Mucosa of descending colon (tissue), 3 donors: ENCODE measurements at places on chromosomes 2 and 18. TPM values are rescaled to one million over a fixed set of nuclear protein-coding genes. Genes with fewer than 3 reads are reported as not detected.

L3MBTL4 gene
- 4.9 TPM for total RNA-seq

CPLX4 gene
- total RNA-seq = not detected

COMMD1 gene
- total RNA-seq = 21.5 TPM

CRACDL gene
- 17.8 TPM for total RNA-seq

C2orf66 gene
- total RNA-seq = not detected

IL1RN gene
- 0.17 TPM for total RNA-seq

AKAIN1 gene
- not detected for total RNA-seq

CYB5A gene
- total RNA-seq = 126 TPM

KCNJ13 gene
- total RNA-seq = not detected

GRCh38 chr2:203623661-203624060, 82.8 kb upstream of the CD28 start:
- DNase-seq = no peak

- DNase-seq = no peak
Measured at GRCh38 chr2:113169002-113169530, 4.7 kb upstream of the PSD4 start.

GRCh38 chr2:162317861-162318327, 590 bp downstream of the IFIH1 start:
- peak; percentile 67 for DNase-seq

GRCh38 chr2:192499476-192499875, 304.7 kb upstream of the TMEFF2 start:
- DNase-seq = no peak

GRCh38 chr18:42228581-42228980, 273.5 kb downstream of the PIK3C3 start:
- no peak for DNase-seq

DNA sequence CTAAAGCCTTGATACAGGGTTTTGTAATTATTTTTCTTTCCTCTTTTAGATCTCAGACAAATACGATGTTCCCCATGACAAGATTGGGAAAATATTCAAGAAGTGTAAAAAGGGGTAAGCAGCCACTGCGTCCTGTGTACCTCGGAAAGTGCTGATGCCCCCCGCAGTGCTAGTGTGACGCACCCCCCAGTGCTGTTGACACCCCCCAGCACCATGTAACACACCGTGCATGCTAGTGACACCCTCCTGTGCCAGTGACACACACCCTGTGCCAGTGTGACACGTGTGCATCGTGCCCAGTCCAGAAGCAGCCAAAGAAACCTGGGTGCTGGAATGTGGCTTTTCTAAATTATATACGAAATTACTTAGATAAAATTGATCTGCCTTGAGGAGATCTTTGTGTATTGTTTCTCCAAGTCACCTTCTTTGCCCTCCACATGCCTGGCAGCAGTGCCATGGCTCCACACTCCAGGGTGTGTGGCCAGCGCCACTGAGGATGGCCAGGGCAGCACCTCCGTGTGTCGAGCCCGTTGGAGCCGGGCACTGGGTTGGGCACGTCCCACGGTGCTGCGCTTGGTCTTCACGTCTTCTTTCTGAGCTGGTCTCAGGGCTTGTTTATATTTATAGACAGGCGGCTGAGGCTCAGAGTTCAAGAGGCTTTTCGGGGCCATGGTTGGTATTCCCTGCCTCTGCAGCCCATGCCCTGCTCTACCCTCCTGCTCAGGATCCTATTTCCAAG, 44.3 kb upstream of the KLF11 start:
- peak; percentile 22 for DNase-seq

DNA sequence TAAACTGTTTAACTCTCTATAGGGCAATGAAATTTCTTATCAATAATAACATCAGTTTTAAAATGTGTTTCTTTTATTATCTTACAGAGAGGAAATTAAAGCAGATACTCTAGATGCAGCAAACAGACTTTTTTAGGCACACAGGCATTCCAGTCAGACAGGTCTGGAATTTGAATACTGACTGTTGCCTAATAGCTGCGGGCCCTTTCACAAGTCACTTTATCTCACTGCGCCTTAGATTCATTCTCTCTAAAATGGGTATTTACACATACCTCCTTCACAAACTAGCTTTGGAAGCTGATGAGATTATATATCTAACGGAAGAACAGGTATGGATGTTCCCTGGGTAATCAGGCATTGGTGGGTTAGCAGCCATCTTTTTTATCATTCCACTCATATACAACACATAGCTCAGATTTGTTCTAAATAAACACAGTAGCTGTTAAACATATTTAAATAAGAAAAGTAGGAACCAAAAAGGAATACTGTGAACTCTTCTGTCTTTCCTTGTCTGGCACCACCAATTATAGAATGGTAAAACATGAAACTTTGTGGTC, 104.2 kb downstream of the LRP2 start:
- no peak for DNase-seq

GRCh38 chr2:96403481-96403880, 67.9 kb downstream of the NCAPH start:
- no peak for DNase-seq

GRCh38 chr2:168356477-168356835, 99.6 kb upstream of the CERS6 start:
- DNase-seq = no peak

DNA sequence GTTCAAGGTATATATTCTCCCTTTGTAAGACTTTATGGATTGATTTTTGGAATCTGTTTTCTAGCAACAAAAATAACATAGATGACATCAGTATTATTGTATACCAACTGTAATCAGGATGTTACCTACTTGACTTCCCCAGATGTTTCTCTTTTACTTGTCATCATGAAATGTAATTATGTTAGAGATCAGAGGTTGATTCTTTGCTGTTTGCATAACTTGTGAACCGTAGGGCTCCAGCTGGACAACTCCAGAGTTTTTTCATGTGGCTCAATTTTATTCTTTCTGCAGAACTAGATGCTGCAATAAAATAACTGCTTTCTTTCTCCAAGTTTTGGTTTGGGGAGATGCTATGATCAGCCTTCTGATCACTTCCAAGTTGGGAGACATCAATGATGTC, 58.1 kb downstream of the SPOPL start:
- no peak for DNase-seq

DNA sequence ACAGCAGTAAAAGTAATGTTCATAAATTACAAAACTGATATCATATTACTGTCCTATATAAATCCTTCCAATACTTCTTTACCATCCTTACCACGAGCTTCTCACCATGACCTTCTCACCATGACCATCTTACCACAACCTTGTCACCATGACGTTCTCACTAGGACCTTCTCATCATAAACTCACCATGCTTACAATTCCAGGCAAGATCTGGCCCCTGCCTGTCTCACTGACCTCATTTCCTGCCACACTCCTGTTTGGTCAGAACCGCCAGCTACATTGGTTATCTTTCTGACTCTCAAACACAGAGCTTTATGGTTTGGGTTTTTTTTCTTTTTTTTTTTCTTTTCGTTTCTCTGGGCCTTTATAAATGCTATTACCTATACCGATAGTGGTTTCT, 827.6 kb downstream of the RNF144A start:
- DNase-seq = no peak

DNA sequence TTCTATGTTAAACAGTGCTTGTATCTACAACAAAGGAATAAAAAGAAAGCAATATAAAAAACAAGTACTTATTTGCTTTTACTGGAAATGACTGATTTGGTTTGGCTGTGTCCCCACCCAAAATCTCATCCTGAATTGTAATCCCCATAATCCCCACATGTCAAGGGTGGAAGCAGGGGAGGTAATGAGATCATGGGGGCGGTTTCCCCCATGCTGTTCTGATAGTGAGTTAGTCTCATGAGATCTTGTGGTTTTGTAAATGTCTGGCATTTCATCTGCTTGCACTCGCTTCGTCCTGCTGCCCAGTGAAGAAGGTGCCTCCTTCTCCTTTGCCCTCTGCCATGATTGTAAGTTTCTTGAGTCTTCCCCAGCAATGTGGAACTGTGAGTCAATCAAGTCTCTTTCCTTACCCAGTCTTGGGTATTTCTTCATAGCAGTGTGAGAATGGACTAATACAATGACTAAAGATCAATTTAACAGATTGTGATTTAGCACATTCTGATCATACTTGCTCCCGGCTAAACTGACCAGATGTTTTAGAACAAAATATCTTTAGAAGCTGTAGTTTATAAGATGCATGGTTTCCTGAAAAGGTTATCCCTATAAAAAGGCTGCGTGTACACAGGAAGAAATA, 19.9 kb downstream of the PTH2R start:
- DNase-seq = no peak

DNA sequence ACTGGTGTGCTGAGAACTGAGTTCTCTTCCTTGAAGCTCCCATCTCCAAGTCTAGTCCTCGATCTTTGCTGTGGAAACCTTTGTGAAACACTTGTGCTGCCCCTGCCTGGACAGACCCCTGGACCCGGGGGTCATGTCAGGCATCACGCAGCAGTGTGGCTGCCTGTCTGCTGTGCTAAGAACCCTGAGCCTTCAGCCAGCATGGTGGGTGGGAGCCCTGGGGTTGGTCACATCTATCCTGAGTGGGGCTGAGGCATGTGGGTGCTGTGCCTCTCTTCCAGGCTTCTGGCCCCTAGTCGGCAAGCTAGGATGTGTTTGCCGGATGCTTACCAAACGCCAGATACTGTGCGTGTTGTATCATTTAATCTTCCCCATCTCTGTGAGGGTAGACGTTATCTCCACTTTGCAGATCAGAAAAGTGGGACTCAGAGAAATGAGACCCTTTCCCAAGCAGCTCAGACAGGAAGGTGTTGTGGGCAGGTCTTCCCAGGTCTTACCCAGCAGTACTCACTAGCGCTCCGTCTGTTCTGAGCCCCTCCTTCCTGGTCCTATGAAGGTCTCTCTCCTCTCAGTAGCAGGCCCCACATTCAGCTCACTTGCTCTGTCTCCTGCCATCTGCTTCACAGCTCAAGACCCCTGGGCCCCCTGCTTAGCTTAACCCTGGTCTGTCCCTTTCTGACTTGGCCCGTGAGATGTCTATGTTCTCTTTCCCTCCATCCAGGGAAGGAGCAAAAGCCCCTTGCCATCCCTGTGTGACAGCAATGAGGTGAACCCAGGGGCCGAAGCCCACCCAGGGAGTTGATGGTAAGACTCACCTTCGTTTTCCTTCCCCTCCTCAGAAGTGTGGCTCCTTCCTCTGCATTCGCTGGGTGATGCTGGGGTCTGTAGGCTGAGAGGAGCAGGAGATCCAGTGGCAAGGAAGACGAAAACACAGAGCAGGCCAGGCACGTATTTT, 242.8 kb downstream of the FAM210A start:
- no peak for DNase-seq

DNA sequence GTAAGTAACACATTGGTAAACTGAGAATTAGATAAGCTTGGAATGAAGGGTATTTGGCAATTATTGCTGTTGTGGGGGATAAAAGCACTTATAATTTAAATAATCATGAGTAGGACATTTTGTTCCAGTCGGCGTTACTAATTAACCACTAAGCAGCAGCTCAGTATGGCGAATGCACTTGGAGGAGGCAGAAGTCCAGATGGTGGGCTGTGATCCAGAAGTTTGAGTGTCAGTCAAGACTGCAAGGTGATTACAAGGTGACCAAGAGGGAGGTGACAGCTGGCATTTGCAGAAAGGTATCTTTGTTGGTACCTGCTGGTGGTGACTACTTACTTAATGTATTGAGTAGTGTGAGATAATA, 643.6 kb upstream of the FAM98A start:
- DNase-seq = no peak

GRCh38 chr2:78034706-78035105, 512.5 kb upstream of the LRRTM4 start:
- DNase-seq = no peak

GRCh38 chr18:49531678-49532153, 30.1 kb upstream of the LIPG start:
- DNase-seq = no peak

DNA sequence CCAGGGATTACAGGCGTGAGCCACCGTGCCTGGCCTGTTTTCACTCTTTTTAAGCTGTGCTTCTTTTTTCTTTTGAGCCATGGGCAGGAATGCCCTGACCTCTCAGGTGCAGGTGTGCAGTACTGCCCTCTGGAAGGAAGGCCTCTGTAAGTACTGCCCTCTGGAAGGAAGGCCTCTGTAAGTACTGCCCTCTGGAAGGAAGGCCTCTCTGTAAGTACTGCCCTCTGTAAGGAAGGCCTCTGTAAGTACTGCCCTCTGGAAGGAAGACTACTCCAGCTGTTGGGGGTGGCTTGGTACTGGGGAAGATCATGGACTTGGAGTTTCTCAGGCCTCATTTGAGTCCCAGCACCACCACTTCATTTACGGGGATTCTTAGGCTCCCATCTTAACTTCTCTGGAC, 248.5 kb upstream of the ID2 start:
- no peak for DNase-seq

DNA sequence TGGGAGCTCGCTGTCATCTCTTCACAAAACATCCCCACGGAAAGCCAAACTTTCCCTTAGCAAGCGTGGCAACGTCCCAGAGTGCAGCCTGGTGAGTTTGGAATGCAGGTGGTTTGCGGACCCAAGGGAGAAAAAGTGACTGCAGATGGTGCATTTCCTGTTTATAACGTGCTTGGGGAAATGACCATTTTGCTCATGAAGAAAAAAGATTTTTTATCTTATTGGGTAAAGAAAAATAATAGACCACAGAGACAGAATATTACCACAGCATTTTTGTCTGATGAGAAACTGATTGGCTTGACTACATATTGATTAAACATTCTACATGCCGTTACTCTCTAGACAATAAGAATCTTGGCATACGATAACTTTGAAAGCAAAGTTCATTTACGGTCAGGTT, 136.5 kb downstream of the COPS8 start:
- no peak for DNase-seq

DNA sequence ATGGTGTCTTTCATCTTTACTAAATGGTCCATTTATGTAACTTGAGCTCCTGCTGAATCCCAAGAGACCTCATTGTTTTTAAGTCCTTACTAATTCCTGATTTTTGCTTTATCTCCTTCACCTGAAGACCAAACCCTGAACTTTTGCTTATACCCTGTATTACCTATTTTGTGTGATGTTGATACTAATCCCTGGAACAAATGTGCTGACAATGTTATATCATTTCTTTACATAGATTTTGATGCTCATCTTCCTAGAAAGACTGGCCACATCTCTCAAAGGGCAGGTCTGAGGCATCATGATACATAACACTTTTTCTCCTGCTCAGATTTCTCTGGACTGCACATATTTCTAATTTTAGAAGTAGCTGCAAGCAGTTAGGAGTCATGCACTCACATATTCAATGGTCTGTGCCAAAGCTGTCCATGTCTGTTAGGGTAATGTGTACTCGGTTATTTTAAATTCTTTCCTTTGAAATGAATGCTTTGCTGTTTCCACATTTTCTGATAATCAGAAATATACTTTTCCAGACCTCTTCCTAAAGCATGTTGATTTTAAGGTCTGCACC, 427.9 kb upstream of the HNRNPA3 start:
- no peak for DNase-seq

- no peak for DNase-seq
Measured at GRCh38 chr18:58539659-58540380, 89.1 kb downstream of the ALPK2 start.
